ENCODE measurements at places on chromosomes 12 and 14. TPM values are rescaled to one million over a fixed set of nuclear protein-coding genes. Genes with fewer than 3 reads are reported as not detected.
A peak's percentile ranks its signal among the peaks of the same experiment; 100 is the strongest.

- H3K4me3 ChIP-seq: no peak overlapping the region
- H3K27me3 ChIP-seq: no peaks in the 10 kb centered on the region
- H3K27ac ChIP-seq: no peak overlapping the region
- H3K36me3 ChIP-seq: no peaks in the 10 kb centered on the region
- peak; percentile 2 for DNase-seq
- H3K4me1 ChIP-seq: no peaks in the 10 kb centered on the region
Observed at GRCh38 chr12:21296751-21297406, 37.8 kb downstream of the SLCO1A2 start.

The AICDA gene
- total RNA-seq: not detected

DNA sequence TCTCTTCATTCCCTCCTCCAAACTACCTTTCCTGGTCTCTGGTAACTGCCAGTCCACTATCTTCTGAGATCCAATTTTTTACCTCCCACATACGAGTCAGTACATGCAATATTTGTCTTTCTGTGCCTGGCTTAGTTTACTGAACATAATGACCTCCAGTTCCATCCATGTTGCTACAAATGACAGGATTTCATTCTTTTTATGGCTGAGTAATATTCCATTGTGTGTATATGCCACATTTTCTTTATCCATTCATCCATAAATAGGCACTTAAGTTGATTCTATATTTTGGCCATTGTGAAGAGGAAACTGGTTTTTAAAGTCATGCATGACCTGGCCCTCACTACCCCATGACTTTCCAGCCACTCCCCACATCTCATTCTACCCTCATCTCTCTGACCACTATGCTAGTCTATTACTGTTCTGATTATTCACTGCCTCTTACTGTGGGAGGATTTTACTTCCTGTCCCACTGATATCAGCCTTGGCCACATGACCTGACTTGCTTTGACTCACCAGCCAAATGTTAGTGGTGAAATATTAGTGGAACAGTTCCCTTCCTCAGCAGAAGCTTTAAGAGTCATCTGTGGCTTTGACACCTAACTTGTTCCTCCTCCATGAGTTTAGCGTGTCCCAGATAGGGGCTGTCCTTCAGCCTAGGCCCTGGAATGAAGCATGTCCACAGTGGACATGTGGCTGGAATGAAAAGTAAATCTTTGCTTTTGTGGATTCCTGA lies 52.2 kb downstream of the GOLGA5 start:
- no peaks in the 10 kb centered on the region for H3K36me3 ChIP-seq
- no peaks in the 10 kb centered on the region for H3K27me3 ChIP-seq

DNA sequence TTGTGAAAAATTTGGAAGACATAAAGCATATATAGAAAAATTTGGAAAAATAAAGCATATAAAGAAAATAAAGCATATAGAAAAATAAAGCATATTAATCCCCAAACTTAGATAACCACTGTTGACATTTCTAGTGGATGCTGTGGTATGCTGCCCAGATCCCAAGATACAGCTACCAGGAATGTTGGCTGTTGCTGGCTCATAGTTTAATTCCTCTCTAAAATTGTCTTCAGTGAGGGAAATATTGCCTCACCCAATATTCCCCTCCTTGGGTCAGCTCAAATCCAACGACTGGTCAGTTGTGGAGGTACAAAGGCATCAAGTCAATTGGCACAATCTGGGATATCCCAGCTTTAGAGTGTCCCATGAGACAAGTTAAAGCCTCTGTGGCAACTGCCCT lies 10.1 kb upstream of the KICS2 start:
- H3K27ac ChIP-seq: no peak overlapping the region
- DNase-seq: no peak
- H3K4me3 ChIP-seq: no peak overlapping the region
- H3K4me1 ChIP-seq: no peaks in the 10 kb centered on the region
- no peaks in the 10 kb centered on the region for H3K36me3 ChIP-seq

- no peak for DNase-seq
- H3K27me3 ChIP-seq: no peaks in the 10 kb centered on the region
- no peak overlapping the region for H3K4me3 ChIP-seq
- no peaks in the 10 kb centered on the region for H3K36me3 ChIP-seq
Observed at GRCh38 chr12:4177262-4177661, 96.3 kb upstream of the CCND2 start.

GRCh38 chr12:91023326-91024004 lies 18.7 kb upstream of the EPYC start:
- H3K36me3 ChIP-seq: no peaks in the 10 kb centered on the region
- no peak overlapping the region for H3K4me3 ChIP-seq
- H3K27me3 ChIP-seq: no peaks in the 10 kb centered on the region
- H3K27ac ChIP-seq: no peak overlapping the region
- H3K4me1 ChIP-seq: no peaks in the 10 kb centered on the region

The MEG3 gene
- total RNA-seq: 7.4 TPM

GRCh38 chr14:59272633-59273032 lies 84.2 kb downstream of the DAAM1 start:
- H3K27me3 ChIP-seq: no peaks in the 10 kb centered on the region
- no peak overlapping the region for H3K27ac ChIP-seq
- H3K36me3 ChIP-seq: no peaks in the 10 kb centered on the region
- DNase-seq: no peak
- H3K4me1 ChIP-seq: peaks cover 23% of the 10 kb centered on the region
- H3K4me3 ChIP-seq: no peak overlapping the region

The SLC2A14 gene
- total RNA-seq: not detected

GRCh38 chr12:93862424-93862823 lies 185.2 kb downstream of the CRADD start:
- no peaks in the 10 kb centered on the region for H3K27me3 ChIP-seq
- no peak overlapping the region for H3K27ac ChIP-seq
- no peaks in the 10 kb centered on the region for H3K36me3 ChIP-seq
- no peak for DNase-seq

- DNase-seq: no peak
- peak overlapping the region; percentile 53 for H3K27ac ChIP-seq
- H3K36me3 ChIP-seq: no peaks in the 10 kb centered on the region
- H3K27me3 ChIP-seq: no peaks in the 10 kb centered on the region
- no peak overlapping the region for H3K4me3 ChIP-seq
Observed at GRCh38 chr14:105195522-105196264, 14.6 kb upstream of the NUDT14 start.

DNA sequence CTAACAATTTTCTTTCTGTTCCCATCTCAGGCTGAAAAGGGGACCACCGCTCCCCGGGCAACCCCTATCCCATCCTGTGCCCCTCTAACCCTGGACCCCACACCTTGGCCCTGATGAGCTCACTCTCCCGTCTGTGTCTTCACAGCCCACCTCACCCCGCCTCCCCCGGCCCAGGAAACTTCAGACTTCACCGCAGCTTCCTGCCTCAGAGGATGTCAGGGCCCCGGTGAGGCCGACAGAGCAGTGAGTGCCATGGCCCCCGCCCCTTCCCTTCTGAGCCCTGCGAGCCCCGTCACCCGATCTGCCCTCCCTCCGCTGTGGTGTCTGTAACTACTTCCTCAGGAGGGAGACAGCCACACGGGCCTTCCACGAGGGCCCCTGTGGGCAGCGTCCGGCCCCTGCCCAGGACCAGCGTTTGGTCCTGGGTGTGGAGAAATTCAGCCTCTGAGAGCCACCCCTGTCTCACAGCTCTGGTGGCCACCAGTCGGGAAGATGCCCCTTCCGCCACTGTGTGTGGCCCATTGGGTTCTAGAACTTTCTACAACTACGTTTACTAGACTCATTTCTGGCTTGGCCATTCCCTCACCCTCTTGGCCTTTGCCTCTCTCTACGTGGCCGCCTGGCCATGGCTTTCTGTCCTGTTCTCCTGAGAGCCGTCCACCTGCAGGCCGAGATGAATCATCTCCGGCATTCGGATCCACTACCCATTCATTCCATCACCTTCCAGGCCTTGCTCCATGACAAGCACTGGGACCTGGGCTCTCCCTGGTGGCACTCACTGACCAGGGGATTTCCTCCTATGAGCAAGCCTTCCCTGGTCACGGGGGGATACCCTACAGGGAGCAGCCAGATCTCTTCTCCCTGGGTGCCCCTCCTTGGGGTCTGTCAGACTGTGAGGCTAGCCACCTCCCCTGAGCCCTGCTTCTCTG lies 3.4 kb downstream of the RHOF start:
- peak; percentile 46 for DNase-seq
- no peaks in the 10 kb centered on the region for H3K27me3 ChIP-seq
- H3K27ac ChIP-seq: peak overlapping the region; percentile 61
- H3K36me3 ChIP-seq: no peaks in the 10 kb centered on the region
- H3K4me1 ChIP-seq: peaks cover 39% of the 10 kb centered on the region

DNA sequence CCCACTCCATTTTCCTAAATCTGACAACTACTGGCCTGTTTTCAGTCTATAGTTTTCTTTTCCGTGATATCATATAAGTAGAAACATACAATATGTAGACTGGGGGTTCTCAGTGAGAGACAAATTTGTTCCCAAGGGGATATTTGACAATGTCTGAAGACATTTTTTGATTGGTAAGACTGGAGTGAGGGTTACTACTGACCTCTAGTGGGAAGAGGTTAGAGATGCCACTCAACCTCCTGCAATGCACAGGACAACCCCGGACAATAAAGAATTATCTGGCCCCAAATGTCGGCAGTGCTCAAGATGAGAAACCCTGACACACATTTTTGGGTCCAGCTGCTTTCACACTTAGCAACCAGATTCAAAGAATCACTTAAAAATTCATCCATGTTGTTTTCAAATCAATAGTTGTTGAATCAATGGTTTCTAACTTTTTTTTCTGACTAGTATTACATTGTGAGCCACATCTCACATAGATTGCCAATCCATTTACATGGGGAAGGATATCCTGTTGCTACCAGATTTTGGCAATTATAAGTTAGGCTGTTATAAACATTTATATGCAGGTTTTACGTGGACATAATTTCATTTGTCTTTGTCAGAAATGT lies 307.1 kb downstream of the RPL10L start:
- no peak overlapping the region for H3K27ac ChIP-seq
- H3K27me3 ChIP-seq: no peaks in the 10 kb centered on the region
- H3K4me1 ChIP-seq: no peaks in the 10 kb centered on the region
- H3K4me3 ChIP-seq: no peak overlapping the region
- H3K36me3 ChIP-seq: no peaks in the 10 kb centered on the region

DNA sequence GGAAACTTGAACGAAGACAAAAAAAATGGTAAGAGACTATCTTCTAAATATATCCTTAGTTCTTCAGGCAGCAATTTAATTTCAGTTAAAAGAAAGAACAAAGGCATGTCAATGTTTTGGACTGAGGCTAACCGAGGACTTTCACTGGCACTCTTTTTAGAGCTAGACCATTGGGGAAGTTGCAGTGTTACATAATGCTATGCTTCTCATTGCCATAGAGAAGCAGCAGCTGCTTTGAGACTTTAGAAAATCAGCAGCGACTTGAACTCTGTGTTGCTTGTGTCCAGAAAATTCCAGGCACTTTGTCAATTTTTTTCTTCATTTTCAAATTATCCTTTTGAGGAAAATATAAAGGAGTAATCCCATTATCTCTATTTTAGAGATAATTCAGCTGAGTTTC lies 964.2 kb downstream of the NRXN3 start:
- DNase-seq: no peak
- no peak overlapping the region for H3K4me3 ChIP-seq
- H3K27me3 ChIP-seq: no peaks in the 10 kb centered on the region
- H3K4me1 ChIP-seq: no peaks in the 10 kb centered on the region

DNA sequence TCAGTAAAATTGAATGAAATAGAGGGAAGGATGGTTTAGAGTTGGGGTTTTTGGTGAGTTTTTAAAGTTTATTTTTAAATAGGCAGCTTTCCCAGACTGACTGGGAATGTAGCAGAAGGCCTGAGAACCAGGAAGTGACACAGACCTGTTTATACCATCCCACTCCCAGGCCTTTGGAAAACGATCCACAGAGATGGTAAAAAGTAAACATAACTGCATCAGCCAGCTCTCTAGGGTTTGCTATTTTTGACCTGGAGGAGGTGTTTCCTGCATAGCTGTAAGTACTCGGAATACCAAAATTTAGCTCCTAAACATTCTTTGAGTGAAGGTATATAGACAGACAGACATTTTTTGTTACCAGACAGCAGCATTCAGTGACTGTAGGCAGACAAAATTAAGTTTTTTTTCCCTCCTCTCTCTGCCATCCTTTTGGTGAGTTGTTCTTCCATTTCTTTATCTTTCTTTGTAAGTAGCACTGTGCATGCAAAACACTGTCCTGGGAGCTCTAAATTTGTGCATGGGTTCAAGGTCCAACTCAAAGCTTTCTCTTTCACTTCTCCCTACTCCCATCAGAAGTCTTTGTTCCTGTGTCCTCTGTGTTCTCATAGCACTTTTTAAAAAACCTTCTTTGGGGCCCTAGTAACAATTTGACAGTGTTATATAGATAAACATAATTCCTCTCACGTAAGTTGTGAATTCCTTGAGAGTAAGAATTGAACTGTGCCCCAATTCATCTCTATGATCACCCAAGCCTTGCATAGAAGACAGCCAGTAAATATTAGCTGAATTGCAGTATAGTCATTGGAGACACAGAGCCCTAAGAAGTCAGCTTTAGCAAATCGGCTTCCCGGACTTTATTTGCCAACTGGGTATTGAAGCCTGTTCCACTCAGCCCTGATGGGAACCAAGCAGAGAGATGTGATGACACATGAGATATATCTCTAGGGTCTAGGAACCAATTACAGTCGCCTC lies 37.4 kb downstream of the SUSD6 start:
- DNase-seq: no peak
- no peaks in the 10 kb centered on the region for H3K36me3 ChIP-seq
- no peaks in the 10 kb centered on the region for H3K27me3 ChIP-seq
- peaks cover 62% of the 10 kb centered on the region for H3K4me1 ChIP-seq

DNA sequence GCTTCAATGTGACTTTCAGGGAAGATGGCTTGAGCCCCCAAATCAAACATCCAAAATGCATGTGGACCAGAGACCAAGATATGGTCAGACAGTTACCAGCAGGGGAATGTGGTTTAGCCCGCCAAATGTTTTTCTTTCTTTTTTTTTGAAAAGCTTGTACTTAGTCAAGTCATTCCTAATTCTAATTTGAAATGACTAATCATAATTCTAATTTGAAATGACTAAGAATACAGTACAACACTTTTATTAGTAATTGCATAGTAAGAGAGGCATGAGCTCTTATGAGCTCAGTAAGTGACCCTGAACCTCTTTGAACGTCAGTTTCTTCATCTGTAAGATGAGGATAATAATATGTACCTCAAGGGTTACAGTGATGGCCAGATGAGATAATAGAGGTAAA lies 72.4 kb downstream of the HECTD4 start:
- no peak overlapping the region for H3K27ac ChIP-seq
- no peak overlapping the region for H3K4me3 ChIP-seq
- no peak for DNase-seq
- H3K36me3 ChIP-seq: peaks cover 7% of the 10 kb centered on the region
- peaks cover 19% of the 10 kb centered on the region for H3K4me1 ChIP-seq
